Cardiac muscle cell (in vitro differentiated cells and primary cell): ENCODE measurements at places on chromosomes 6 and 20.

DNA sequence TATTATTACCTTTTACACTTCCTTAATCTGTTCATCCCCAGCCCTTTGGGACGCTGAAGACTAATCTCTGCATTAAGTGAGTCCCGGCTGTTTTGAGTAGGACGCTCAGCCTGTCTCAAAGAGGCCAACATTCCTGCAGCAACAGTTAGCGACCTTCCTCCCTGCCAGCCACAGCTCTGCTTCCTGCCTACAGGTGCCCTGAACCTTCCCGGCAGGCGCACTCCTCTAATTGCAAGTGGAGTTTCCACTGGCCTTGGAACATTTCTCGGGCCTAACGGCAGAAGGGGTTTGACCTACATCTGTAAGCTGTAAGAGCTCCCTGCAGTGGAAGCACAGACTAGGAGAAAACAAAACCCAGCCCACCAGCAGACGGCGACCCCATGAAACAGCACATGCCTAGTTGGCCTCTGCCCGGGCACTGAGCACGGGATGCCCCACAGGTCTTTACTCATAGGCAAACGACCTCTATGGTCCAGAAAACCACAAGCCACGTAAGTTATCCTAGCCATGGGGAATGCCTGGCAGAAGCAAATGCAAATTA is 137.9 kb downstream of the DTNBP1 start:
- no peak for DNase-seq

DNA sequence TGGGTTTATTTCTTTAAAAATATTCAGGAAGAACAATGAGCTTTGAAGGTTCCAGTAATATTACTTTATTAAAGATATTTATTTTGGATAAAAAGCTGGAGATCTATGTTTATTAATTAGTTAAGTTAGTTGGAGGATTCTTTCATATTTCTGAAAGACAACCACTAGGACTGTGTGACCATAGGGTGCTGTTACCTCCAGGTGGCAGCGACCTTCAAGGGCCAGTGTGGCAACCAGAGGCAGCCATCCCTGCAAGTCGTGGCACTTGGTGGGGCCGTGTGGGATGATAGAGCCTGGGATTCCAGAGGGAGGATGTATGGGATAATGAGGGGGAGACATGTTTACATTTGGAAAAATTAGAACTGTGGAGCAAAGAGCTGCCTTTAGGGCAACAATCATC is 95.5 kb upstream of the SCP2D1 start:
- DNase-seq = no peak

DNA sequence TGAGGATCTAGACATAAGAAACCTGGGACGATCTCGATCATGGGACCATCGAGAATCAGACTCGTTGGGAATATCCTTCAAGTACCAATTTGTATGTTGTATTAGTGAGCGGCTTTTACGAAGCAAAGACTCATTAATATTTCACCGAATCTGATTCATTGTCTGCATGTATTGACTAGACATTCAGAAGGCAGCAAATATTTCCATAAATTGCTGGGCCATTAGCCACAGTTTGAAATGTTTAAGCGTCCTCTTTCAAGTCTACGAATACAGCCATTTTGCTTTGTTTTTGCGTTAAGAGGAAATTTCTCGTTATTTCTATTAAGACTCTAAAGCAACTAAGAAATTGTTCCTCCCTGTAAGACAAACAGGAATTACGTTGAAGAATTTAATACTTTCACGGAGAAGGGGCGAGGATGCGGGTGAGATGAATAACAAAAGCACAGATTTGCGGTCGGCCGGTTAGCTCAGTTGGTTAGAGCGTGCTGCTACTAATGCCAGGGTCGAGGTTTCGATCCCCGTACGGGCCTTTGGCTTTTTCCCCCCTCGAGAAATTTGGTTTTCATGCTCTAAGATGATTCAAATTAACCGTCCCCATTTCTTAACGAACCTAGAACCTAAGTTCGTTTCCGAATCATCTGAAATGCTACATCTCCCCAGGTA is 18.5 kb downstream of the POM121L2 start:
- peak; percentile 55 for DNase-seq

- DNase-seq = no peak
Observed at GRCh38 chr20:8608470-8608869, 460.4 kb upstream of the PLCB4 start.

- DNase-seq = no peak
Observed at GRCh38 chr6:83176246-83176645, 16.8 kb downstream of the PGM3 start.

GRCh38 chr6:56637640-56638039 is 5.0 kb downstream of the DST start:
- peak; percentile 61 for DNase-seq

DNA sequence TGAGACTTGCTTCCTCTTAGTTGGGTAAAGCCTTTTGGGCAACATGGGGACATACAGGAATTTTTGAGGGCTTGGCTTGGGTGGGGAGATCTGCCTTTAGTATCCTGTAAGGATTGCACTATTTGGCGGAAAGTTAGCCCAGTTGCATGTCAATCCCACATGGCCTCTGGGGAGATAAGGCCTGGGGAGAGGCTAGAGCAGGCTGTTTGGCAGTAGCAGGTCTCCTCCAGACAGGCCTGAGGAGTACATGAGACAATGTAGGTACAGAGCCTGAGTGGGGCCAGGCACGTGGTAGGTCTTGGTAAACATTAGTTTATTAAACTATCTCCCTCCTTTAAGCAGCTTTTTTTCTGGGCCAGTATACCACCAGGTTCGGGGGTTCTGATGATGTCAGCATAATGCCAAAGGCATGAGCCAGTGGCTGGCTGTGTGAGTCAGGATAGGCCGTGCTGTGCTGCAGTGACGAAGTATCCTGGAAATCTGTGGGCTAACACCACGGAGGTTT is 147.9 kb downstream of the VEGFA start:
- DNase-seq = peak; percentile 89

GRCh38 chr6:3005077-3005476 is 5.4 kb downstream of the NQO2 start:
- DNase-seq = no peak

- DNase-seq = no peak
Observed at GRCh38 chr20:10502098-10502526, 67.0 kb downstream of the SLX4IP start.

- no peak for DNase-seq
Observed at GRCh38 chr6:134299236-134299635, 18.7 kb downstream of the SGK1 start.

DNA sequence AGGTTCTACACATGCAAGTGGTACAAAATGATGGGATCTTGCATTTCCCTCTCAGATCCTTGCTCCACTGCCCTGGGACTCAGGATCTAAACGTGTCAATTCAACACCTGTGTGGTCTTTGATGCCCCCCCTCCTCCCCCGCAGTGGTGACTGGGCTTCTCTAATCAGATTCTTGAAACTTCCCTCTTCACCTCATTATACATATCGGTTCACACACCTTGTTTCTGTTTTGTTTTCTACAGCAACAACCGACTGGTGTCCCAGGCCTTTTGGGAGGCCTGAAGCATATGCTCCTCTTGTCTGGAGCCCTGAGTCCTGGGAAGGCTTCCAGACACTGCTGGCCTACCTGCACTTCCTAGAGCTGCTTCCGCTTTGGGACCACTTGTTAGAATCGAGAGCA is 20.0 kb downstream of the SAMD3 start:
- DNase-seq = peak; percentile 5

DNA sequence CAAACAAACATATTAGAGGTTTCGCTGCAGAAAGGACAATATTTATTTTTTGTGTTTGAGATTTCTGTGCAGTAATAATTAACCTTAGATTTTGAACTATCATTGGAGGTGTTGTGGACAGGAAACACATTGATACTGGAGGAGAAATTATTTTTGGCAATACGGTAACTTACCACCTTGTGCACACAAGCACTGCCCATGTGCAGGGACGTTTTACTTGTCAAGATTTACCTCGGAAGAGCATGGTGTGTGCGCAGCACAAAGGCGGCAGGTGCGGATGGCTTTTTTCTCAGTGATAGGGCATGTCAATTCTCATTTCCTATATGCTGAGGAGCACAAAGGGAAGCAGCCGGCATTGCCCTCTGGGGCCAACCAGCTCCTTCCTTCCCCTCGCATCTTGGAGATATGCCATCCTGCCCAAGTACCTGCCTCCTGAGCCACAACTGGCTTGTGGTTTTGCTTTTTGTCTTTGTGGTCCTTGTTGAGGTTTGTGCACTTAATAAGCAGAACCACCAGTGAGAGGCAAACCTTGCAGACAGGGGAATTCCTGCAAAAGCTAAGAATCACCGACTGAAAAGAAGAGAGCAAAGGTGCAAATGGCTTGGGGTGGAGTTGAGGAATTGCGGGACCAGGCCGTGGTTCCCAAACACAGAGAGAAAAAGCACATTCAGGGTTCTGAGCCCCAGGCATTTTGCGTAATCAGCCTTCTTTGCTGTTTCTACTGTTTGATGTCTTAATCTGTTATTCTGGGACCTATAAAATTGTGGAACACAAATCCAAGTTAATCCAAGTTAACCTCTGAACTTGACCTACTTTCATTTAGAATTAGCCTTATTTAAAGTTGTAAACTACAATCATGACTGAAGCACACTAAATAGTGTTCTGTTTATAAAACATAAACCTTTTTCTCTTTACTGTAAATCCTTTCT is 21.9 kb downstream of the SAMD5 start:
- no peak for DNase-seq

GRCh38 chr6:33746036-33746600 is 587 bp downstream of the IP6K3 start:
- DNase-seq = peak; percentile 65

DNA sequence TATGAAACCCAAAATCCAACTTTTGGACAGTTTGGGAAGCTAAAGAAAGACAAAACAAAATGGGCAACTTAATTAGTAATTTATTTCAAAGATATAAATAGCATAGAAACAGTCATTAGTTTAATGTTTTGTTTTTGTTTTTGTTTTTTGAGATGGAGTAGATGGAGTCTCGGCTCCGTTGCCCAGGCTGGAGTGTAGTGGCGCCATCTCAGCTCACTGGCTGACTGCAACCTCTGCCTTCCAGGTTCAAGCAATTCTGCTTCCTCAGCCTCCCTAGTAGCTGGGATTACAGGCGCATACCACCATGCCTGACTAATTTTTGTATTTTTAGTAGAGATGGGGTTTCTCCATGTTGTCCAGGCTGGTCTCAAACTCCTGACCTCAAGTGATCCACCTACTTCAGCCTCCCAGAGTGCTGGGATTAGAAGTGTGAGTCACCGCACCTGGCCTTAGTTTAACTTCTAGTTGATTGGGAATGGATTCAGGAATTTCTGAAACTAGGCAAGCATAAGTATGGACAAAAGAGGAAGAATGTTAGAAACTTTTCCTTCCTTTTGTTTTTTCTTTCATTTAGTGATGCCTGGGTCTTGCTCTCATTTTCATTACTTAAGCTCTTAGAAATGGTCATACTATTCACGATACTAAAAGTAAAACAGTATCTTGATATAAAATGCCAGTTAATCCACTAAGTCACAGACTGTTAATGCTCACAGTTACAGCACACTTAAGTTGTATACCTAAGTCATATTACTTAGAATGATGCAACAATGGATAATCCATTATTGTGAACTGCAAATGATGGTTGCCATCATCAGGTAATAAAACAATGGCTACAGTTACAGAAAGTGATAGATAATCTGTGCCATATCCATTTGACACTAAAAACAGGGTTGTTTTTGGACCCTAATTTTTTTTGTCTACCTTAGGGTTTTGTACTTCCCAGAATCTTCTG is 8.2 kb downstream of the SENP6 start:
- DNase-seq = no peak

DNA sequence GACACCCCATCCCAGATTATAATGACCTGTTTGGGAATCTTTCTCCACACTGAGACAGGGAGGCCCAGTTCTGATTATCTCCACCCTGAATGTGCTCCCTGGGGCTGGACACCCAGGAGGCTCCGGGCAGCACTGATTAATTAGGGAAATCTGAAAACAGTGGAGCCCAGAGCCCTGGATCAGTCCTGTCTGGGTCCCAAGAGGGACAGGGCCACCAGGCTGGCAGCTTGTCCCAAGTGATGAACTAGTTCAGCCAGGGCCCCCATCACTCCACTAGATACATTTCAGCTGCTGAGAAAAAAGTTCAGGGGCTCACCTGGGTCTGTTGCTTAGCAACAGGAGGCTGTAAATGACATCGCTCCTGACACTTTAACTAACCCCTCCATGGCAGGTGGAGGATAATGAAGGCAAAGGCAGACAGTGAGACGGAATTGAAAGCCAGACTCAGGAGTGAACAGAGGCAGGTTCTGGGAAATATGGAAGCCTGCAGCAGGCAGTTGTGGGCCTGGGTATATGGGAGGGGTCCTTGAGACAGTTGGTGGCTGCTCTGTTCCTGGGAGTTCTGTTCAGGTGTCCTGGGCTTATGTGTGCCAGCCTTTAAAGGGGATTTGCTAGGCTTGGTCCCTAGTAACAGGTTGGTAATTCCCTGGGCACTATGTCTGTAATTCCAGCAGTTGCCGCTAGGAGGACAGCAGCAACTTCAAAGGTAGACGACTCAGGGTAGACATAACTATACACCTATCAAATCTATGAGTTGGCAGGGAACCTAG is 78.3 kb upstream of the CTNNBL1 start:
- peak; percentile 45 for DNase-seq

DNA sequence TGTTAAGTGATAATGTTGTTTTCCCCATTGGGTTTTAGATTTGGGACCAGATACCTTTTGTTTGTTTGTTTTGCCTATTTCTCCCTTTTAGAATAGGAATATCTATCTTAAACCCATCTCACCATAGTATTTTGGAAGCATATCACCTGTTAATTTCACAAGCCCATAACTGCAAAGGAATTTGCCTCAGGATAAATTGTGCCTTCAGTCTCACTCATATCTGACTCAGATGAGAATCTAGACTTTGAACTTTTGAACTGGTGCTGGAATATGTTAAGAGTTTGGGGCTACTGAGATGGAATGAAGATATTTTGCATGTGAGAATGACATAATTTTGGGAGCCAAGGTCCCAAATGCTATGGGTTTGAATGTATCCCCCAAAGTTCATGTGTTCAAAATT is 607.4 kb downstream of the HACE1 start:
- no peak for DNase-seq

DNA sequence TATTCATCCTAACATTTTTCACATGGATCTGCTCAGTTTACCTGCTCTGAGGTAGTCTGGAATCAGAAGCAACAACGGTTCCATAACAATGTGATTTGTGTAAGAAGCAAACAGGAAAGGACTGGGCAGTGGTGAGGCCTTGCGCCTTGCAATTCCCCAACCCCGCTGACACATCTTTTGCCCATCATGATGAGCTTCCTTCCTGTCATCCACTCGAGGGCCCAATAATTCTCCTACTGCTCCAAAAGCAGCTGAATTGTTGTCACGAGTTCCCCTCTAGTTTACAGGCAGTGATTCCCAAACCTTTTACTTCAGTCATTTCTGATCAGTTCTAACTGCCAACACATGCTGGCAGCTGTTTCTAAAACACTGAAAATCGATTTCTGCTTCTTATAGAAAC is 22.9 kb downstream of the STX7 start:
- DNase-seq = no peak

DNA sequence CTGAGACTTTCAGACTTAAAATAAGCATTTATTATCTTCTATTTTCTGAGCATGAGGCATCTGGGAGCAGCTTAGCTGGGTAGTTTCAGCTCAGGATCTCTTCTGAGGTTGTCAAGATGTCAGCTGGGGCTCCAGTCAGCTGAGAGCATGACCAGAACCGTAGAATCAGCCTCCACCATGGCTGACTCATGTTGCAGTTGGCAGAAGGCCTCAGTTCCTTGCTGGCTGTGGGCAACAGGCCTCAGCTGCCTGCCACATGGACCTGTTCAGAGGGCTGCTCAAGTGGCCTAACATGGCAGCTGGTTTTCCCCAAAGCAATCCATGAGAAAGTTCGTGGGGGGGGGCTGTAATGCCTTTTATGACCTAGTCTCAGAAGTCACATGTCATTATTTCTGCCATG is 142.3 kb downstream of the LY86 start:
- no peak for DNase-seq

GRCh38 chr6:52231406-52232127 is 12.7 kb downstream of the IL17F start:
- DNase-seq = peak; percentile 8
